ENCODE measurements at places on chromosomes 3 and 15.
A peak's percentile ranks its signal among the peaks of the same experiment; 100 is the strongest.

- no peak for DNase-seq
These were observed 117.9 kb upstream of the PTX3 start for GRCh38 chr3:157318639-157319288.

DNA sequence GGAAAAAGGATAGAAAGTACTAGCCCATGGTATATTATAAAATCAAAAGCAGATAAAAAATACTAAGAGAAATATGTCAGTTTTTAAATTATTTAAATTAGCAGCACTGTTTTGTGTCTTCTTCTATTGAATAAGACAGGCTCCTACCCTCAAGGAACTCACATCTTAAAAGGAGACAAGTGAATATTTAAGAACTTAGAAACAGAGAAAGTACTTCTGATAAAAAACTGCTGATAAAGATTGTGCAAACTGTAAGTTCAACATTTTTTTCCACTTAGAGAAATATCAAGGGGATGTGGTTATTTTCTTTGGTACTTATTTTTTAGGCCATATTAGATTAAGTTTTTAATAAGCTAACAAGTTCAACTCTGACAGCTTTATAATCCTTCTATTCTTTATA lies 3.0 kb upstream of the ANKRD28 start:
- DNase-seq: no peak

GRCh38 chr15:85929786-85930185 lies 135.1 kb upstream of the KLHL25 start:
- no peak for DNase-seq

DNA sequence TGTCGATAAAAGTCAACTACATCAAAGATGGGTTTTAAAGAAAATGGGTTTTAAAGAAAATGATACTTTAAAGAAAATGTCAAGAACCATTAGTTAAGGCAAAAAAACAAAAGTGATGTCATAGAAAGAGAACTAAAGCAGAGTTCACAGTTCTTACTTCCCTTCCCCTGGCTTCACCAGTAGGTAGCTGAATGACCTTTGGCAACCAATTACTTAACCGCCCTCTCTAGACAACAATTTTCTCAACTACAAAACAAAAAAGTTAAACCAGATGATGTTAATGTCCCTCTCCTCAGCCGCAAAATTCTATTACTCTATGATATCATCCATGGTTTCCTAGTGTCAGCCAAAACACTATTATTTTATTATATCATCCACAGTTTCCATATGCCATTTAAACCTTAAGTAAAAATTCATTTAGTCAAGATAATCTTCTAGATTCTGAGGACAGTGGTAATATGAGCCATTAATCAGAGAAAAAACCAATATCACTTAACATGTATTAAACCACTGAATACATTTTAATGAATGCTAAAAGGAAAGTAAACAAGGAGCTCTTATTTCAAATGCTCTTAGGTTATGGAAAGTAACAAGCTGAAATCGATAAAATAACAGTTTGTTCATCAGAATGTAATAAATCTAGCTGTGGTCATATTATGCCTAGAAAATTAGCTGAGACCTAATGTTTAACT lies 13.1 kb downstream of the RYK start:
- DNase-seq: no peak

DNA sequence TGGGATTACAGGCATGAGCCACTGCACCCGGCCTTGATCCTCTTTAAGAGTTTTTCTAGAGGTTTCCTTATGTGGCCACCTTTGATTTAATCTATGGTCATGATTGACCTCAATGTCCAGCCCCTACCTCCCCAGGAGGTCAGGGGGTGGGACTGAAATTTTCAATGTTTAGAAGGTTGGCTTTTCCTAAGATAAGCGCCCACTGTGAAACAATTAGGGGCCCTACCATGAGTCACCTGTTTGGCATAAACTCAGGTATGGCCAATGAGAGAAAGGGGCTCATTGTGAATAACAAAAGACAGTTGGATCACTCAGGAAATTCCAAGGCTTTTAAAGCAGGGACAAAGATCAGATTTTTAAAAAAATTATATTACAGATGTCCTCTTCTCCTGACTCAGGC lies 51.1 kb downstream of the ZBTB11 start:
- no peak for DNase-seq

- DNase-seq: peak; percentile 32
These were observed 45.7 kb downstream of the B3GNT5 start for GRCh38 chr3:183298701-183299153.

DNA sequence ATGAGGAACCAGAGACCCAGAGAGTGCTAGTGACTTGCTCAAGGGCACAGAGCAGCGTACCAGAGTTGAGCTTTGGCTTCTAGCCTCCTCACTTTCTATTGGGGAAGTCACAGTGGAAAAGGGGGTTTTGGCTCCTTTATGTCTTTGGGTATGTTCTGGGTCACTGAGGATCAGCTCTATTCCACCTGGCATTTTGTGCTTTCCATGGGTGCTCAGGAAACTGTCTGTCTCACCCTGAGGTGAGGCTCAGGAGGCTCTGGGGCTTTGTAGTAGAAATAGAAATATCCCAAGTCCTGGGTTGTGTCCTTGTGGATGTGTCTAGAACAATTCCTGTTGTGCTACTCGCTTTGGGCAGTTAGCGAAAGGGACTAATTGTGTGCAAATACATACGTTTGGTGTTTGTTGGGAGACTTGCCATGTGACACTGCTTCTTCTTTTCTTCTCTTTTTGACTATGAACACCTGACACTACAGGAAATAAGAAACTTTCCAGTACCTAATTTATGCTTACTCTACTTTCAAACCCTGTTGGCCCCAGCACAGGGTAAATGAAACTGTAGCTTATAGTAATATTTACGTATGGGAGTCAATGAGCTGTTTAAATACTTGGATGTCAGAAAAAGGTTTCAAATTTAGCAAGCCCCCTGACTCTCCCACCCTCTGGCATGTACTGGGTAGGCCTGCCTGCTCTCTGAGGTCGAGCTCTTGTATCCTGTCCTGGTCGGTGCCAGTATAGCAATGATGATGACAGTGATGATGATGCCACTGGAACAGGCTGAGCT lies 35.6 kb downstream of the SMAD3 start:
- no peak for DNase-seq

- DNase-seq: no peak
These were observed 69.5 kb upstream of the ETV5 start for GRCh38 chr3:186178412-186178811.

GRCh38 chr3:106367496-106367895 lies 498.7 kb upstream of the CBLB start:
- no peak for DNase-seq

GRCh38 chr15:46328821-46329220 lies 694.0 kb downstream of the SQOR start:
- DNase-seq: no peak

- DNase-seq: no peak
These were observed 581.3 kb downstream of the UNC13C start for GRCh38 chr15:54559405-54560069.

- peak; percentile 73 for DNase-seq
These were observed 296.3 kb downstream of the UACA start for GRCh38 chr15:70466895-70467529.

- DNase-seq: no peak
These were observed 169.3 kb upstream of the STAC start for GRCh38 chr3:36210840-36211651.

DNA sequence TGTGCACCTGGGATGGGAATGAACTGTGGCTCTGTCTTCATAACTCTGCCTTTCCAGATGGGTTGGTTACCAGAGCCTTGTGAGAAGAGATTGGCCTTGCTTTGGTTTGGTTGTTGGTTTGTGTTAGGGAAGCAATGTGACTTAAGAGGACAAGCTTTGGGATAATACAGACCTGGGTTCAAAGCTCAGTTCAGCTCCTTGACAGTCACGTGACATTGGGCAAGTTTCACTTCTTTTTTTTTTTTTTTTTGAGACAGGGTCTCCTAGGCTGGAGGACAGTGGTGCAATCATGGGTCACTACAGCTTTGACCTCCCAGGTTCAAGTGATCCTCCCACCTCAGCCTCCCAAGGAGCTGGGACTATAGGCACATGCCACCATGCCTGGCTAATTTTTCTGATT lies 42.7 kb downstream of the CORO2B start:
- DNase-seq: no peak

DNA sequence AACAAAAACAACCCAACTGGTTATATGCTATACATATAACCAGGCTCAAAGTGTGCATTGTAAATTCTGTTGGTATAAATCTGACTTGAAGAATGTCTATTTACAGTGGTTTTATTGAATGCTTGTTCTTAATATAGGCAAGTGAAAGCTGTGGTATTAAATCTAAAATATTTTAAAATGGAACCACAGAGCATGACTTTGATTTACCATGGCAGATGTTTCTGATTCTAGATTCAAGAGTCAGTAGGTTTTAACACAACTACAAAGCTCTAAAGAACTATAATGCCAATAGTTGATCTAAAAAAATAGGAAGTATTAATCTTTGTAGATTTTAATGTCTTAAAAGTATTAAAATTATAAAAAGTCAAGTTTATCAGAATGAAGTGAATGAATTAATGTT lies 141.9 kb upstream of the PLSCR5 start:
- no peak for DNase-seq

GRCh38 chr3:197117114-197117513 lies 87.5 kb upstream of the MELTF start:
- no peak for DNase-seq

DNA sequence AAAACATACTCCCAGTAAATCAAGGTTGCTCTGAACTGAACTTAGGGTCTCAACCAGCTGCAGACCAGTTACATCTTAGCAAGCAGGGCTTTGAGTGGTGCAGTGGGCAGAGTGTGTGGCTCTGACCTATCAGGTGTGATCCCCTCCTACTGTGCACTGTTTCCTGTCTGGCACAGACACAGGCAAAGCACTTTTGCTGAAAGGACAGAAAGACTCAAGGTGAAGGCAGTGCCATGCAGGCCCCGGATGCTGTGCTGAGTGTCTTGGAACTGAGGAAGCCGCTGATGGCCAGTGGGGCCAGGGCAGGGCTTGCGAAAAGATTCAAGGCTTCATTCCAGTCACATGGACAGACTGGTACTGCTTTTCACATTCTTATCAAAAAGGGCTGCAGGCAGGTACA lies 85.2 kb downstream of the CACNA1D start:
- no peak for DNase-seq

DNA sequence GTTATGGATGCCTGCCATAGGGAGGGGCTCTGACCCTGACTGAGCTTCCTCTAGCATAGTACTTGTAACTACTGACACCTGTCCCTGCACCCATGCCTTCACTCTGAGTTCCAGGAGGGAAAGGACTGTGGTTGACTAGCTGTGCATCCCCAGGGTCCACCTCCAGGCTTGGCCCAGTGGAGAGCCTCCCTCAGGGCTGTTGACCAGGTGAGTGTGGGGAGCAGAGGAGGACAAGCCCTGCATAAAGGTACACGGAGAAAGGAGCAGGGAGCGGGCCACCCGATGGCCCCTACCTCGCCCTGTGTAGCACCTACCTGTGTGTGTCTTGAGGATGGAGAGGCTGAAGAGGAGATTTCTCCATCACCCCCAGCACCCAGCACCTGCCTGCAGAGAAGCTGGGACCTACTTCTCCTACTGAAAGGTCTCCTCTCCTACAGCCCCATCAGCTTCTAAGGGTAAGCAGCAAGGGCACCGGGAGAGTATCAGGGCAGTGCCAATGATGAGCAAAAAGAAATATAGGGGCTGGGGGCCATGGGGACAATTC lies 6.7 kb upstream of the LTF start:
- DNase-seq: no peak

DNA sequence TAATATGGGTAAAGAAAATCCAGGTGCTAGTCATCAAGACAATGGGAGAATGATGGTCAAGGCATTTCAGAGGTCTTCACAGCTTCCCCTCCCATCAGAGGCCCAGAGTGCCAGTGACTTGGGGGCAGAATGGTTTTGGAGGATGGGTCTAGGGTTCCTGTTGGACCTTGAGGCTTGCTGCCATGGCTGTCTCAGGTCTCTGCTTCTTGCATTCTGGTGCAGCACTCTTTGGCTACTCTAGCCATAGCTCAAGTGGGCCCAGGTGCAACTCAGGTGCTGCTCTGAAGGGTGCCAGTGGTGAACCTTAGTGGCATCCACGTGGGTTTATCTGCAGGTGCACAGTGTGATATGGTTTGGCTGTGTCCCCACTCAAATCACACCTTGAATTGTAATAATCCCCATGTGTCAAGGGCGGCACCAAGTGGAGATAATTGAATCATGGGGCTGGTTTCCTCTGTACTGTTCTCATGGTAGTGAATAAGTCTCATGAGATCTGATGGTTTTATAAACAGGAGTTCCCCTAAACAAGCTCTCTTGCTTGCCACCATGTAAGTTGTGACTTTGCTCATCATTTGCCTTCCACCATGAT lies 48.5 kb upstream of the PEX5L start:
- DNase-seq: peak; percentile 26

DNA sequence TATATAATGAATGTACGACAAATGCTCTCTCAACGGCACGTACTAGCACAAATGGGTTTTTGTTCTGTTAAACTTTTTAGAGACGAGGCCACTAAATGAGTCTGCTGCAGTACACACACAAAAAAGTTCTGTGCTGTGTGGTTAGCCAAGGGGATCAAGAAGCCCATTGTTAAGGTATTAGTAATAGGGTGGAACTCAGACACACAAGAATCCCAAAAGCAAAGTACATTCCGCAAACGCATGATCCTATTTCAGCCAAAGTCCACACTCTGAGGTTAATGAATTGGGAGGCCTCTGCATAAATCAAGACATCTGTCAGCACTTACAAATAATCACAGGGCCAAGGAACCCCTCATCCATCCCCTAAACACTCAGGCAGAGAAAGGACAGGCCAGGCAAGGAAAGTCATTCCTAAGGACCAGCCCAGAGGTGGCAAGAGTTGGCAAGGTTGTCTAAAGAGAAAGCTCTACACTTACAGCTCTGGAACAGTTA lies 12.1 kb downstream of the OSBPL10 start:
- DNase-seq: no peak

- no peak for DNase-seq
These were observed 58.7 kb upstream of the ADAMTSL3 start for GRCh38 chr15:83595191-83595590.

- DNase-seq: no peak
These were observed 123.1 kb upstream of the UMPS start for GRCh38 chr3:124607163-124607562.

DNA sequence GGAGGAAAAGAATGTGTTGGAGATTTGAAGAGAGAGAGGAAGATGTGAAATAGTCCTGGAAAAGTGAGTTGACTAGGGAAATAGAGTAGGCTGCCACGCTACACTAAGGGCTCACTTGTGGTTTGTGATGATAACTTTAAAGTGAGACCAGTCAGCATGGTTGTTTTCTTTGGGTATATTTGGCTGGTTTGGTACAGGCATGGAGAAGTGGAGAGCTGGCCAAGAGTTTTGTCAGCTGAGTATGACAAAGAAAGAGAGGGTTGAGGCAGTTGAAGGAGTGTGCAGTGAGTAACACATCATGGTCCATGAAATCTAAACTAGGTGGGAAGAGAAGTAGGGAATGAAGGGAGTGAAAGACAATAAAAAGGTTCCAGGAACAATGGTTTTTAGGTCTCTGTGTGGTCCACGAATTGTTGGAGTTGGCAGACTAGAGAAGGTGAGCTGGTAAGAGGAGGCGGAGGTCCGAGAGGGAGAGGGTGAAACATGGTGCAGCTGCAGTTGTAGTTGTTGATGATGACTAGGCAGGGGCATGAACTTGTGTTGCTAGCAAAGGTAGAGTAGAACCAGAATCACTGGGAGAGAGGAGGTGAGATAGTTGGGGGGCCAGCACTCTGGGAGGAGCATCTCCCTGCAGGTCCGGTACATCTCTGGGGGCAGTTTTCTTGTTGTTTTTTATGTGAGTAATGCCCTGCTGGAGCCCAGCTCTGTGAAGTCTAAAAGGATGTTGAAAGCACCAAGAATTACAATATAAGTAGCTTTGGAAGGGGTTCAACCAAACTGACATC lies 21.0 kb downstream of the ZNF80 start:
- no peak for DNase-seq

- DNase-seq: no peak
These were observed 33.3 kb downstream of the FAM3D start for GRCh38 chr3:58633157-58633865.

GRCh38 chr3:113128386-113129015 lies 82.9 kb upstream of the BOC start:
- DNase-seq: no peak
